ENCODE measurements at places on chromosomes 16 and 17.
A peak's percentile ranks its signal among the peaks of the same experiment; 100 is the strongest.

DNA sequence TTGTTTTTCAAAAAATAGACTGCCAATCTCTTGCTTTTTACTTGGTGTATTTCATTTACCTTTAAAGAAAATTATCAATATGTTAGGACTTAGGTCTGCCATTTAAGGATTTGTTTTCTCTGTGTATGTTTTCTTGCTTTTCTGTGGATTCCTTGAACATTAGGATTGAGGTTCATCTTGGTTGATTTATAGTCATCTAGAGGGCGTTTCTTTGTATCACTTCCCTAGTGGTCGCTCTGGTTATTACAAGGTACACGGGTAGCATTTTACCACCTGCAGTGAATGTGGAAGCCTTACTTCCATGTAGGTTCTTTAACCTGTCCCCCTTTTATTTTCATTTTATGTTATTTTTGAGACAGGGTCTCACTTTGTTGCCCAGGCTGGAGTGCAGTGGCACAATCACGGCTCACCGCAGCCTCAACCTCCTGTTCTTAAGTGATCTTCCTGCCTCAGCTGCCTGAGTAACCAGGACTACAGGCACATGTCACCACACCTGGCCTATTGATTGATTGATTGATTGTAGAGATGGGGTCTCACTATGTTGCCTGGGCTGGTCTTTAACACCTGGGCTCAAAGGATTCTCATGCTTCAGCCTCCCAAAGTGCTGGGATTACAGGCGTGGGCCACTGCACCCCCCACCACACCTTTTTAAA lies 35.2 kb upstream of the CBX4 start:
- DNase-seq, result no peak

- DNase-seq, result no peak
These were observed 1.0 kb upstream of the CSNK2A2 start for GRCh38 chr16:58198803-58199411.

DNA sequence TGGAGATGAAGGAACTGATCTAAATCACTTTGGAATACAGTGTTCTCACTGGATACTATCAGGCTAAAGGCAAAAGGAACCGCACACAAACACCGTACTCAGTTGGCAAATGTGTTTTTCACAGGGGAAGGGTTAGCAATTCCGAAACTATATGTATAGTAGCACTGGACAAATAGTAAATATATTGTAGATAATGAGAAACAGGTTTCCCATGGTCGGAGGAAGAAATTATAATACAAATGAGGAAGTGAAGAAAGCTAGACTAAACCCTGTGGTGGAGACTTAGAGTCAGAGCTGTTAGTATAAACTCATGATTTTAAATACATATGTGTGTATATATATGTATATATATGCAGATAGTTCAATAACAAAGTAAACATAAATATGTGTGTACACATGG lies 414.1 kb upstream of the SALL1 start:
- DNase-seq, result no peak

GRCh38 chr16:734208-734980 lies 6.4 kb downstream of the CIAO3 start:
- DNase-seq, result no peak

- DNase-seq, result no peak
These were observed 82.6 kb upstream of the TOB1 start for GRCh38 chr17:50948711-50949110.

DNA sequence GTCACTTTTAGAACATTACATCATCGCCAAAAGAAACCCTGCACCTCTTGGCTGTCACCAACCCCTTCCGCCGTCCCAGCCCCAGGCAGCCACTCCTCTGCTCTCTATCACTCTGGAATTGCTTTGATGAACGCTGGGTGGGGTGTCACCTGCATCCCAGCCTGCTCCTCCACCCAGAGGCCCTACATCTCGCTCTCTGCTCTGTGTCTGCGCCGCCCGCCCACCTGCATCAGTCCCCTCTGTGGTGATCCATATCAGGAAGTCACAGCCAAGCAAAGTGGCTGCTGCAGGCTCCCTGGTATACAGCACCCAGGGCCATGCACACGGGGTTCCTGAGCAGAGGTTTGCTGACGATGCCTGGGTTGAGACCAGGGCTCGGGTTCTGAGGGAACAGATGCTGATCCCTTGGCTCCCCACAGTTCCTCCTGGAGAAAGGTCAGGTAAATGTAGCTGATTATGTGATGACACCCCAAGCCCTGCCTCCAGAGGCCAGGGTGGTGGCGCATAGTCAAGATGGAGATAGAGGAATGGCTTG lies 30.8 kb downstream of the MPRIP start:
- no peak for DNase-seq

DNA sequence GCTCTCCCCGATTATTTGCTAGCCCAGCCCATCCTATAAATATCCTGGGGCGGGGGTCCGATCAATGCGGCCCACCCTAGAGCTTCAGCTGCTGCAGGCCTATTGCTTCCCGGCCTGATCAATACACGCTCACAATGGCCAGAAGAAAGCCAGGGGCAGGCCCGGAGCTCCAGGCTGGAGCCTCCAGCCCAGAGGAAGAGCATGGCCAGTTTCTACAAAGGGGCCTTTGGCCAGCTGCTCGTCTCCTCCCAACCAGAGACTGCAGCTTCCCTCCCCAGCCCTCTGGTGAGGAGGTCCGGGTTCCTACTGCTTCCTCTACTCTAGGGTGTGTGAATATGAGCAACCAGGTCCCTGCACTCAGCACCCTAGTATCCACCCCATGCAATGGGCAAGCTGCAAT lies 36.7 kb downstream of the SALL1 start:
- no peak for DNase-seq

- DNase-seq, result peak; percentile 22
These were observed 277.9 kb upstream of the MON1B start for GRCh38 chr16:76913046-76913445.

DNA sequence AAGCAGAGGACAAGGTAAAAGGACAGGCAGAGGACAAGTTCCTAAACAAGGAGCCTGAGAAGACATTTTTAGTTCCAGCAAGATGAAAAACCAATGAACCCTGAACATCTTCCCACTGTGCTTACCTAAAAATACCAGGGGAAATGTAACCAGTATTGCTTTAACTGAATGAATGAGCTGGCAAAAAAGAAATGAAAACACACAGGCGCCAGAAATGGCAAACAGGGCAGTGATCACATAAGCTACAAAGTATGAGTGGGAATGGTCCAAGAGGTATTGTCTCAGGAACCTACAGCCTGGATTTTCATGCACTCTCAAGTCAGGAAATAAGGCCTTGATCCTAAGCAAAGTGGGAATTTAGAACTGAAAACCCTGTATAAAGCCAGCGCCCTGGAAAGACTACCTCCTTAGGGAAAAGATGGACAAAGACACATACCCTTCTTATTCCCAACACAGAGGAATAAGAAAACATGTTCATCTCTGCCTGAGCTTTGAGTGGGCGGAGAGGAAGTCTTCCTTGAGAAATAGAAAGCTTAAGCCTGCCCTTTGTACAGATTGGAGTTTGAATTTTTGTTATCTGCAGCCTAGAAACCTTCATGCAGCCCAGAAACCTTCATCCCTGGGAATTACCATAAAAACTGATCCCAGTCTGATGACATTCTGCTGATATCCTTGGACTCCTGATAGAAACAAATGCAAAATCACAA lies 2.1 kb downstream of the CMTM2 start:
- no peak for DNase-seq

DNA sequence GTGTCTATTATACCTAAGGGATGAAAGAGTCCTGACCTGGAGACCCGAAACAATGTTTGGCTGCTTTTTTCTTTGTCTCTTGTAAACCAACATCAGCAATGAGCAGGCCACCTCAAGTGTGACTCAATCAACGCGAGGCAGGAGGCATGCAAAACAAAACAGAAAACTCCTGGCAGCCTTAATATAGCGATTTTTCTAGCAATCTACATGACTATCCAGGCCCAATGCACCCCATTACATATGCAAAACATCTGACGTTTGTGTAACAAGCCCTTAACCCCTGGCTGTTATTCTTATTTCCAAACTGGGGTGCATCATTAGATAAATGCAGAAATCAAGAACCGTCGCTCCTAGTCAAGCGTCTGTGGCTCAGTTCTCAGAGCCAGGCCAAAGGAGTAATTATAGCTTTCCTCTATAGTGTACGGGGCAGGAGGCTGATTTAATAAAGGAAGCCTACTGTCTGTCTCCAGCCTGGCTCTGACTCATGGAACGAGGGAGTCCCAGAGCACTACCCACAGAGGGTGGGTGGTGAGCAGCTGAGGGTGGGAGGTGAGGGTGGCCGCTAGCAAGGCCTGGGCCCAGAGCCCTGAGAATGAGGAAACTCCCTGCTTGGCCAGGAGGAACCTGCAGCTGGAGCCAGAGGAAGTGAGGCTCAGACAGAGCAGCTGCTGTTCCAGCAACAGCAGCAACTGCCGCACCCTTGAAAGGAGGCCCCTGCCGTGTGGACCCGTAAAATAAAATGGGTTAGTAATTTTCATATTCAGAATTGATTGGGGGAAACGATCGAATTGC lies 43.9 kb downstream of the CHD9 start:
- DNase-seq, result peak; percentile 99

DNA sequence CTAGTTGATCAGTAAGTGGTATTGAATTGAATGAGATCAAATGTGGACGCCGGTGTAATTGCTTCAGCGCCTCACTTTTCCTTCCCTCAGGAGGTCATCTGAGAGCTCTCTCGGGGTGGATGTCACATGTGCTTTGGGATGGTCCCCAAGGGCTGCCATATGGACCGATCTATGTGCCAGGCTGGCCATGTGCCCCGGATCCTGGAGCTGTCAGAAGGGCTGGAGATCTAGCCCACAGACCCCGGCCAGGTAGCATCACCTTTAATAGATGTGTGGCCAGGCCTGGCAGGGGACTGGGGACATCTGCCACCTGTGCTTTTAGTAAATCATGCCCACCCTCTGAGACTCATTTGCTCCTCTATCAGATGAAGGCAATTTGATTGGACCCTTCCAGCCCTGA lies 95.3 kb upstream of the CRHR1 start:
- no peak for DNase-seq

DNA sequence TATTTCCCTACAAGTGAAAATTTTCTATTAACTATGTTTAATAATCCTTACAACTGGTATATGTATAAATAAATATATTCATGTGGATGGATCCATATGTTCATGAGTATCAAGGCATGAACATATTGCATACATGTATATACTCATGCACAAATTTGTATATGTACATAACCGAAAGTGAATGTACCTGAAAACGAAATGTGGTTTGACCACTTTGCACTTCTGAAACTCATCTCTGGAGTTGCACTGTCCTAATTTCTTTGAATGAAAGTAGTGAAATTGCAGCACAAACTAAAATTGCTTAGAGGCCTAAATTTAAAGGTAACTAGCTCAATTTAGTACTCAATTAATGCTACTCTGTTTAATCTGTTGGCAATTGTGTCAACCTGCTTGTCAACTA lies 27.4 kb upstream of the GNAO1 start:
- no peak for DNase-seq

DNA sequence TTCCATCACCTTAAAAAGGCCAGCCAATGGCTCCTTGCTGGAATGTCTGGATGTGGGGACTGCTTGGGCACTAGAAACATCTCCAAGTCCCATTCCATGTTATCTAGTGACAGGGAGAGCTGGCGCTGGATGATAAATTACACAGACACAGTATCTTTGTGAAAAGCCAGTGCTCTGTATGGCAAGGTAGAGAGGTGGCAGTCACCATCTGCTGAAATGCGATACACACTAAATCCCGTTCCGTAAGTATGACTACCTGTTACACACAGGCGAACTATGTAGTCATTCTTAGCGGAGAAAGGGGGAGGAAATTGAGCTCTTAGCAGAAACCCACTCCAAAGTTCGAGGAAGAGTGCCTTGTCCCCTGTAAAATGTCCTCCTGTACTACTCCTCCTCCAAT lies 81.0 kb upstream of the MYOCD start:
- DNase-seq, result no peak

DNA sequence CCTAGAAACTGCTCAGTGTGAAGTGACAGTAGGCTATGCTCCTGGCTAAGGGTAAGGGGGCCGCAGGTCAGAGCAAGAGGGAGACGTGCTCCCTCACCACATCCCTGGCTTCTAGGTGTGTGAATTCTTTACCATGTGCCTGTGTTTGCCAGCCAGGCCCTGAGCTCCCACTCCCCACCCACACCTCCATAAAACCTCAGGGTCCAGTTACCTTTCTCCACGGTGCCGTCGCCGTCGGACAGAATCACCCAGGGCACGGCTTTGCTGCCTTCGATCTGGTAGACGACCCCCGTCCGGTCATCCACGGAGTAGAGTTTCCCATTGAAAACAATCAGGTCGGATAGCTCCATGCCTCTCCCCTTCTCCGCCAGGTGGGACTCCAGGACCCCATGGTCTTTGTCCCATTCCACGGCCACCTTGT lies 12.8 kb downstream of the CANT1 start:
- DNase-seq, result no peak

DNA sequence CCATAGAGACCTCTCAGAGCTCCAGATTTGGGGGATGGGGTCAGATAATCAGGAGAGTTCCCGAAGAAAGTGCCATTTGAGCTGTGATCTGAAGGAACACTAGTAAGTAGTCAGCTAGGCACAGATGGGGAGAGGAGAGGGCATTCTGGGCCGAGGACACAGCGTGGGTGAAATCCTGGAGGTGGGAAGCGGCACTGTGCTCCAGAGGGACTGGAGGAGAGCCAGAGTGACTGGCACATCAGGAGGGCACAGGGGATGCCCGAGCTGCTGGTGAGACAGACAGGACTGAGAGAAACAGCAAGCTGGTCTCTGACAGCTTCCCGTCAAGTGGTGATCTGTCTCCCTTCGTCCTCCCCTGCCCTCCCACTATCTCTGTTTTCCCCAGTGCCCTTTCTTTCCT lies 40.6 kb downstream of the KNOP1 start:
- DNase-seq, result no peak

DNA sequence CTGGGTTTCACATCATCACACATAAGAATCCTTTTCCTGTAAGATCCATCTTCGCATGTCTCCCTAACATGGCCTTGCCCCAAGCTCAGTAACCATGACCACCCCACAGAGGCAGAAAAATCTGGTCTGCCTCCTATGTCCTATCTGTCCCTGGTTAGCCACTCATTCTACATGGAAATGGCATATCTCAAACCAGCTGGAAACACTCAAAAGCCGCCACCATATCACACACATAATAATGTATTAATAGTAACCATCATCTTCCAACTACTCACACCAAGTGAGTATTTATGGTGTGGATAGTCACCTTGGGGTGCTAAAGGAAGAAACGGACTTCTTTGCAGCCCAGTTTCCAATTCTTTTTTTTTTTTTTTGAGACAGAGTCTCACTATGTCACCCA lies 11.4 kb downstream of the FAM117A start:
- DNase-seq, result no peak

DNA sequence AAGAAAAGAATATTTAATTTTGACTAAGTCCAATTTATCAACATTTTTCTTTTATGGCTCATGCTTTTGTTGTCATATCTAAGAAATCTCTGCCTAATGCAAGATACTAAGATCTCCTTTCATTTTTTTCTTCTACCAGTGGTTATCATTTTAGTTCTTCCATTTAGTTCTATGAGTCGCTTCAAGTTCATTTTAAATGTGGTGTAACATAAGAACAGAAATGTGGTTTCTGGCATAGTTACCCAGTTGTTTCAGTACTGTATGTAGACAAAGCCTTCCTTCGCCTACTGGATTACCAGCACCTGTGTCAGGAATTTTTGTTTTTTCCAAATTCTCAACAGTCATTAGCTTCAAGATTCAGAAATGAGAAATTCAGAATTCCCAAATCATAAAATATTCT lies 175.7 kb downstream of the PARN start:
- no peak for DNase-seq
